ENCODE measurements at places on chromosomes 5 and 9. TPM values are rescaled to one million over a fixed set of nuclear protein-coding genes. Genes with fewer than 3 reads are reported as not detected.

C5orf34 gene
- polyA plus RNA-seq = 5.6 TPM

FLT4 gene
- polyA plus RNA-seq = 11.6 TPM

FGD3 gene
- polyA plus RNA-seq = 3.1 TPM

TGFBI gene
- 146 TPM for polyA plus RNA-seq

ADAMTS2 gene
- 26.0 TPM for polyA plus RNA-seq

TRIM36 gene
- 2.5 TPM for polyA plus RNA-seq

TAS2R1 gene
- not detected for polyA plus RNA-seq

PCAT7 gene
- polyA plus RNA-seq = 2.2 TPM

UNC13B gene
- polyA plus RNA-seq = 27.3 TPM

GABRP gene
- 1.3 TPM for polyA plus RNA-seq

LCN12 gene
- polyA plus RNA-seq = 1.2 TPM

SOHLH1 gene
- polyA plus RNA-seq = 0.11 TPM

TLE4 gene
- polyA plus RNA-seq = 23.4 TPM

SPRY4 gene
- polyA plus RNA-seq = 53.7 TPM

S1PR3 gene
- 34.1 TPM for polyA plus RNA-seq

FIBCD1 gene
- polyA plus RNA-seq = not detected

TAF11L5 gene
- not detected for polyA plus RNA-seq

DENND4C gene
- polyA plus RNA-seq = 21.8 TPM

GLDC gene
- 1.1 TPM for polyA plus RNA-seq

C8G gene
- 0.51 TPM for polyA plus RNA-seq

GDNF gene
- polyA plus RNA-seq = 1.8 TPM

PCDHA2 gene
- 0.12 TPM for polyA plus RNA-seq

DMRTA1 gene
- 0.13 TPM for polyA plus RNA-seq

IFNK gene
- polyA plus RNA-seq = not detected

CCDC180 gene
- polyA plus RNA-seq = 7.5 TPM

CTXN3 gene
- polyA plus RNA-seq = 2.0 TPM

PCDHGB1 gene
- polyA plus RNA-seq = 0.71 TPM

All from muscle of back (tissue), 13 donors.